ENCODE measurements at places on chromosomes 7 and 10. TPM values are rescaled to one million over a fixed set of nuclear protein-coding genes. Genes with fewer than 3 reads are reported as not detected.

The MYO3A gene
- 1.0 TPM for total RNA-seq

The SLC26A5 gene
- not detected for total RNA-seq

The ZNF786 gene
- total RNA-seq, result 6.3 TPM

The ACSM6 gene
- not detected for total RNA-seq

The PDE1C gene
- total RNA-seq, result 2.1 TPM

The AKR1C2 gene
- total RNA-seq, result 4.2 TPM

The ADAP1 gene
- total RNA-seq, result 1.0 TPM

The CRYGN gene
- total RNA-seq, result not detected

The ALOX5 gene
- 3.1 TPM for total RNA-seq

The MORN4 gene
- total RNA-seq, result 1.0 TPM

The SLC13A1 gene
- not detected for total RNA-seq

The PLEKHS1 gene
- total RNA-seq, result 0.52 TPM

The NPC1L1 gene
- not detected for total RNA-seq

The ARHGAP22 gene
- total RNA-seq, result 1.0 TPM

The HIPK2 gene
- total RNA-seq, result 5.7 TPM

The PANK1 gene
- total RNA-seq, result 17.7 TPM

The ABCC2 gene
- 1.6 TPM for total RNA-seq
